ENCODE measurements at places on chromosomes 2 and 18. TPM values are rescaled to one million over a fixed set of nuclear protein-coding genes. Genes with fewer than 3 reads are reported as not detected.

- no peak for DNase-seq
Observed at GRCh38 chr2:204074456-204074855, 137.9 kb downstream of the ICOS start.

DNA sequence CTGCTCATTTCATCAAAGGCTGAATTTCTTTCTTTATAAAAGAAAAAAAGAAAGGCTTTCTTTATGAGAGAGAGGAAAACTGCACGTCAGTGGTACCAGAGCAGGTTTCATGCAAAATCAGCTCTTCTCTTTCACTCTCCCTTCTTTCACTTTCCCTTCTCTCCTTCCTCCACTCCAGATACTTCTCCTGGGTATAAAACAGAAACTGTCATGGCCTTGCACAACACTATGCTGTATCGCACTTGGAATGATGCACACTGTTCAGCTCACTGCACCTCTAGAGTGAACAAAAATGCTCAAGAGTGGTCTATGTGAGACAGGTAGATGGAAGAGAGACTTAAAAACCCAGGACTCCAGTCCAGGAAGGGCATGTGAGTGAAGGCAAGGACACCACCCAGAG, 73.8 kb downstream of the KLF7 start:
- DNase-seq: no peak

DNA sequence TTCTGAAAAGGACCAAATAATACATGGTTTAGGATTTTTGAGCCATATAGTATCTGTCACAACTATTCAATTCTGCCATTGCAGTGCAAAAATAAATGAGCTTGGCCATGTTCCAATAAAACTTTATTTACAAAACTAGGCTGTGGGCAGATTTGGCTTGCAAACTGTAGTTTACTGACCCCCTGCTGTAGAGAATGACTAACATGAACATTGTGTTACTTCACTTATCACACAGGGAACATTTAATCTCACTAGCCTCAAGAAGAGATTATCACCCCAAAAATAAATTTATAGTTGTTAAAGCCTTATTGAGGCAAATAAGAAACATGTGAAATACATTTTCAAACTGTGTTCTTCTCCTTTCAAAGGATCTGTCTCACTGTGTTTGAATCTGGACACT, 766.2 kb downstream of the MBD2 start:
- no peak for DNase-seq

- DNase-seq: no peak
Observed at GRCh38 chr2:113723411-113723810, 33.0 kb downstream of the SLC35F5 start.

DNA sequence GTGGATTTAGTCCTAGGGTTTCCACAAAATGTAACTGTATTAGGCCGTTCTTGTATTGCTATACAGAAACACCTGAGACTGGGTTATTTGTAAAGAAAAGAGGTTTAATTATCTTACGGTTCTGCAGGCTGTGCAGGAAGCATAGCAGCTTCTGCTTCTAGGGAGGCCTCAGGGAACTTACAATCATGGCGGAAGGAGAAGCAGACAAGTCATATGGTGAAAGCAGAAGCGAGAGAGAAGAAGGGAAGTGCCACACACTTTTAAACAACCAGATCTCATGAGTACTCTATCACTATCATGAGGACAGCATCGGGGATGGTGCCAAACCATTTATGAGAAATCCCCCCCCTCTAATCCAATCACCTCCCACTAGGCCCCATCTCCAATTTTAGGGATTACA, 9.5 kb upstream of the CCDC68 start:
- no peak for DNase-seq

DNA sequence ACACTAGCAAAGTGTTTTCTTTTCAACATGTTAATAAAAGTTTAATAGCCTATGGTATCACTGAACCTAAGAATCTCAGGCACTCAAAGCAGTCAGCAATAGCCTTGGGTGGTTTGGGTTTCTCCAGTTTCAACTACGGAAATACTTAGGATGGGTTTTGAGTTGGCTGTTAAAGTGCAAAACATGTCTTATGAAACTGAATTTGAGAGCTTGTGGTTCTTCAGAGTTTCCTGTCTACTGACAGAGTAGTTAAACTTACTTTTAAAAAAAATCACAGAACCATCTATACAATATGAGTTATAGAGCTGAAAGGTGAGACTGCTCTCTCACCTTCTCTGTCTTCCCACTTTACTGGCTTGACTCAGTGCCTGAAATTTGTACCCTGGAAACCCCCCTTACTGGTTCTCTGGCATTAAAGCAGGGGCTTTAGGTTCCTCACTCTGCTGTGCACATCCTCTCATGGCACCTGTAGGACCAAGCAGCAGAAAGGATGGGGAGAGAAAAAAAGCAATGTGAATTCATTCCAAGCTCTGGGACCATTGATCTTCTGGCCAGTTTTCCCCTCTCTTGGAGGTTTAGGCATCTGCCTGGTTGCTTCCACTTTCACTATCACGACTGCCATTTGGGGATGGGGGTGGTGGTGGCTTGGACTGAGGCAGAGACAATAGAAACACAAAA, 18.1 kb downstream of the CCDC141 start:
- DNase-seq: no peak

DNA sequence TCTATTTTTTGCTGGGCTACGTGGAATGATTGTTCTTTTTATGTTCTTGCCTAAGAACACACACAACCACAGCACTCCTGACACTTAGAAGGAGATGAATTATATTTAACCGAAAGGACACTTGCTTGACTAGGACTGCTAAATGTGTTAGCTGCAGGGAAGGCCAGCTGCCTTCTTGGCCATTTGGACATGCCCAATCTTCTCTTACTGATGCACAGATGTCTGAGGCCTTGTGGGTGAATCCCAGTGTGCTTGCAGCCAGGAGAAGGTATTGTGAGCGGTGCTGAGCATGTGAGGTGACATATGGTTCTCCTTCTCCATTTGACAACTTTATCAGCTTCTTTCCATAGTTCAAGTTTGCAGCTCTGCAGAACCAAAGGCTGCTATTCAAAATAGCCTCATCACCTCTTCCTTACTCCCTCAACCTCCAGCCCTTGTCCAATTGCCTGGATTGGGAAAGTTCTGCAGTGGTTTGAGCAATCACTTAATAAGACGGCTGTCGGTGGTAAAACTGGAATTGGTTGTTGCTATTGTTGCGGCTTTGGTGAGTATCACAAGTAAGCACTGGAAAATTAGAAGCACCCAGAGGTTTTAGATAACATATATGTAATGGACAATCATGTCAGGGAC, 1113.3 kb downstream of the TSN start:
- no peak for DNase-seq

GRCh38 chr18:9188359-9189231, 52.0 kb downstream of the ANKRD12 start:
- no peak for DNase-seq

- DNase-seq: no peak
Observed at GRCh38 chr2:121287146-121287798, 2.3 kb upstream of the TFCP2L1 start.

- DNase-seq: no peak
Observed at GRCh38 chr2:23414871-23415270, 29.9 kb downstream of the KLHL29 start.

DNA sequence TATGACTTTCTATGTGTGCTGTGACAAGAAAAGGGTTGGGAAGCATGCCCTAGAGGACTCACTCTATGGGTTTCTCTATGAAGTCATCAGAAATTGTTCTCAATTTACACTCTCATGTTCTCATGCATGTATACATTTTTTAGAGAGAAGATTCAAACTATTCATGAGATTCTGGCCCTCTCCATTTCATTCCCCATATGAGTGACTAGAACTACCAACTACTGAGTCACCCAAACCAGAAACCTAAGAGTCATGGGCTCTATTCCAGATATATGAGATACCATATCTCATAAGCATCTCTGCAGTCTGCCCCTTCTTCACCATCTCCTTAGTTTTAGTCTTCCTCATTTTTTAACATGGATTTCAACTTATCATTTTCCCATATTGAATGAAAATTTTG, 87.7 kb downstream of the EXOC6B start:
- DNase-seq: no peak

DNA sequence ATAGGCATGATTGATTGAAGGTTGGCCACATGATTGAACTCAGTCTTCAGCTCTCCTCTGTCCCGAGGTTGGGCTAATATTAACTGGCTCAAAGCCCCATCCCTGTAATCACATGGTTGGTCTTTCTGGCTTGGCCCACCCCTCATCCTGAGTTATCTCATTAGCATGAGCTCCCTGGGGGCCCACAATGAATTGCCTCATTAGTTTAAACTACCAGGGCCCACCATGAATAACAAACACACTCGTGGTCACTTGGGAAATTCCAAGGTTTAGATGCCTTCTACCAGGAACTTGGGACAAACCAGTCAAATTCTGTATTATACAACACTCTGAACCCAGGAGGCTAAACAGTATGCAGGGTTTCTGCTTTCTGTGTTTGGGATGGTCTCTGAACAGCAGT, 121.7 kb upstream of the B3GNT2 start:
- DNase-seq: no peak

DNA sequence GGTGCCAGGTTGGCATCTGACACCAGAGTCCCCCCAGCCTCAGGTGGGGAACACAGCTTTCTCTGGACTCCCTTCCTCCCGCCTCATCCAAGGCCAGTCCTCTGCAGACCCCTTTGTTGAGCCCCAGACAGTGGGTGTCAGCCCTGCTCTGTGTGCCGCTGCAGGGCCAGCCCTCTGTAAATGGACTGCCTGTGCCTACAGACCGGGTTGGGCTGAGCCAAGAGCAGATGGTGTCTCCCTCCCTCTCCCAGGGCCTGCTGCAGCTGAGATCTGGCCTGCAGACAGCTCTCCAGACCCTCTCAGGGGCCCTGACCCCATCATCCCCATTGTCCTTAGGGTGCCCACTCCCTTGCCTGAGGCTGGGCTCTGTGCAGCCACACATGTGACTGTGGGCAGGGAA, 160.8 kb downstream of the KLHL29 start:
- DNase-seq: no peak

DNA sequence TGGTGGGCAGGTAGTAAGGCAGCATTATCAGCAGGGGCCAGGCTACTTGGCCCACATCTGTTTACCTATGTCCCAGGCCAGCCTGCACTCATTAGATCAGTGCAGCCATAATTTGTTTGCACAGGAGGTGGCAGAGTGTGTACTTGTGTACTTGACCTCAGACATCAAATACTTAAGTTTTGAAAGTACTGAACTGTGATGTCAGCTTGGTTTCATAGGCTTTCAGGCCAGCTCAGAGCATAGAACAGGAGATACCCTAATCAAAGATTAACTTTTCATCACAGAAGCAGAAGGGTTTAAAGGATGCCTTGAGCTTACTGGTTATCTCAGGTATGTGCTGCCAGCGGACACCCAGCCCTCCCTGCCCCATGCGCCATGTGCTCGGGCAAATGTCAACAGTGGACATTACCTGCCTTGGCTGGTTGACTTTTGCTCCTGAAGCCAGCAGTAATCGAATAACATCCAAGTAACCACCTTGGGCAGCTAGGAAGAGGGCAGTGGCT, 33.2 kb downstream of the ANKRD29 start:
- no peak for DNase-seq

DNA sequence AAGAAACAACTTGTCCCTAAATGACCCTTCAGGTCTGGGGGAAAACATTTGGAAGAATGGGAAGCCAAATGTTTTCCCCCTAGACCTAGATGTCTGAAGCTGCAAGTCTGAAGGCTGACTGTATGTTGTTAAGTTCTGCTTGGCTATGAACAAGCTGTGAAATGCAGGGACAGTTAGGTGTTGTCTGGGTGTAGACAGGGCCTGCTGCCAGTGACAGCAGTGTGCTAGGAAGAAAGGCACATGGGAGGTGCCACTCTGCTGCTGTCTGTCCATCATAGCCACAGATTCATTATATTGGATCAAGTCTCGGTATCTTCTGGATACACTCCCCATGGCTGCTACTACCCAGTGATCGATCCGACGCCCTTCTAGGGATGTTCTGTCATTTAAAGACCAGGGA, 265.9 kb upstream of the PXDN start:
- no peak for DNase-seq

DNA sequence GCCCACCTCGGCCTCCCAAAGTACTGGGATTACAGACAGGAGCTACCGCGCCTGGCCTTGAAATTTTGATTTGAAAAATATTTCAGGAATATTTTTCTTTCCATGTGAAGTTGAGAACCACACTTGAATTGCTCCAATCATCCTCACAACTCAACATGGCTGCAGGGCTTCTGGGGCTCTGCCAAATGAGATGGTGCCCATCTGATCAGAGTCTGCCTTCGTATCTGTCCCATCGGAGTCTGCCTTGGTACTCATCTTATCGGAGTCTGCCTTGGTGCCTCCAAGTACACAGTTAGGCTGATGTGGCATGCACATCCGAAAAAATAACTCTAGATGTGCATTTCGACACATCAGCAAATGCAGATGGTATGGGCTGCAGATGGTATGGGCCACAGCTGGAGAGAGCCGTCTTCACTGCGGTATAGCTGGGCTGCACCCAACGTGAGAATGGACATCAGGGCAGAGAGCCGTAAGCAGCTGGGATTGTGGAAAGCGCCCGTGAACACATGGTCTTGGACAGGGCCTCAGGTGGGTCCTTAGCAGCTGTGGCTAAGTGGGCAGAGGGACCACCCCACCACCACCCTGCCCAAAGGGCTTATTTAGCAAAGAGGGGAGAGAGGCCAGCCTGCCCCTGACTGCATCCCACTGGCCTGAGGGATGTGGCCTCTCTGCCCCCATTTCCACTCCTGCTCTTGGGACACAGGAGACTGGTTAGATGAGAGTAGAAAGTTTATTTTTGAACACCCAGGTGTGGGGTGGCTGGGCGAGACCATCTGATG, 52.1 kb upstream of the RBM44 start:
- DNase-seq: no peak

GRCh38 chr18:74836296-74837139, 238.8 kb downstream of the ZNF407 start:
- no peak for DNase-seq

DNA sequence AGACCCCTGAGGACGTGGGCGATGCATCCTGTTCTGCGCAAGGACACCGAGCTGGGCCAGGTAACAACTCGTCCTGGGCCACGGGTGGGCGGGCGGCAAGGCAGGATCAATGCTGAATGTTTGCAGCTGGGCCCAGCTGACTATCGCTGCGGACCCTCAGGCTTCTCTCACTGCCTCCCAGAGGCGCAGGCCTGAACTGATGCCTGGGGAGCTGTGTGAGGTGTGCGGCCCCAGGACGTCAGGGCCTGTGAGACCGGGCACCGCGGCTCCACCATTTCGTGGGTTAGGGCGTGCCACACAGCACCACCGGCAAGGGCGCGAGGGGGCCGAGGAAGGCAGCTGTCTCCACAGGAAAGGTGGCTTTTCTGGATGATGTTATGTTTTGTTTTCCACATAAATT, 307.4 kb downstream of the NDUFA10 start:
- DNase-seq: no peak

DNA sequence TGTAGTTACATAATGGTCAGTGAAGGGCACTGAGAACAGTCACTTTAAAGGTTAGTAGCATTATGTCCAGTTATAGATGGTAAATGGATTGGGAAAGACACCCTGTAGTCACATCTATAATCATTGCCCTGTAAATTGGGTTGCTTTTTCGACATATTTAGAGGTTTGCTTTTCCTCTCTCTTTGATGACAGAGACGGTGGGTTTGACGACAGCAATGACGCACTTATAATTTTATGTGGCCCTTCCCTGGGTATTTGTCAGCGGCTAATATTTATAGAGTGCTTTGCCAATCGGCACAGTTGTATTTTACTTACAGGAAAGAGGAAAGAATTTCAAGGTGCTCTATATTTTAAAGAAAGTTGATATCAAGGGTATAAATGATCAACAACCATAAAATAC, 2.8 kb downstream of the CPS1 start:
- no peak for DNase-seq

The MYO5B gene
- polyA plus RNA-seq: 33.4 TPM

The GPR75 gene
- polyA plus RNA-seq: 1.5 TPM

The IL1F10 gene
- not detected for polyA plus RNA-seq

The FAP gene
- 9.6 TPM for polyA plus RNA-seq

The CMPK2 gene
- polyA plus RNA-seq: 3.3 TPM

The PROM2 gene
- 36.9 TPM for polyA plus RNA-seq

The SLC40A1 gene
- 161 TPM for polyA plus RNA-seq

All from right renal pelvis (tissue), 4 donors.